Stimulated activated CD8-positive, alpha-beta memory T cell treated with anti-CD3 and anti-CD28 coated beads, Interleukin-7, amount 100 ng/mL, for 4 hours (primary cell): ENCODE measurements at places on chromosomes 4 and X.

DNA sequence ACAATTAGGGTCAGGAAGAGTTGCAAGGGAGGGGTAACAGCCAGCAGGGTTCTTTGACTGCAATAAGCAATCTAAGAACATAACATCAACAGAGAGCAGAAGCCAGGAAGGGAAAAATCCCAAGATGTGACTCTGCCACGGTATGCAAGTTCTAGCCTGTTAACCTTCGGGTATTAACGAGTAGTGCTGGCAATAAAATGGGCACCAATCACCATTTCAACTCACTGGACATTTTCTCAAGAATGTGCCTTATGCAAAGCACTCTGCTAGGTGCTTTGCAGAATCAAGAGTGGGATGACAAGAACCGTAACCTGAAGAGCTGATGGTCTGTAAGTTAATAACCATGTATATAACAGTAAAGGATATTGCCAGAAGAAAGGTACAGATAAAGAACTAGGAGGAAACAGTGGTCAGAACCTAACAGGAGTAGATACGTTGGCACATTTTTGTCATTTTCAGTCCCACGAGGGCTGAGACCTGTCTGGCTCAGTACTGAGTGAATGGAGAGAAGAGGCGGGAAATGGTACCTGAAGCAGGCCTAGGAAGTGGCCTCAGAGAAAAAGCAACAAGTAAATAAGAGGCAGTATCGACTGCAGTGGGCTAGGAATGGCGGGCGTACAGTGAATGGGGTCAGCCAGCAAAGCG is 2.7 kb downstream of the ELOVL6 start:
- DNase-seq = no peak

DNA sequence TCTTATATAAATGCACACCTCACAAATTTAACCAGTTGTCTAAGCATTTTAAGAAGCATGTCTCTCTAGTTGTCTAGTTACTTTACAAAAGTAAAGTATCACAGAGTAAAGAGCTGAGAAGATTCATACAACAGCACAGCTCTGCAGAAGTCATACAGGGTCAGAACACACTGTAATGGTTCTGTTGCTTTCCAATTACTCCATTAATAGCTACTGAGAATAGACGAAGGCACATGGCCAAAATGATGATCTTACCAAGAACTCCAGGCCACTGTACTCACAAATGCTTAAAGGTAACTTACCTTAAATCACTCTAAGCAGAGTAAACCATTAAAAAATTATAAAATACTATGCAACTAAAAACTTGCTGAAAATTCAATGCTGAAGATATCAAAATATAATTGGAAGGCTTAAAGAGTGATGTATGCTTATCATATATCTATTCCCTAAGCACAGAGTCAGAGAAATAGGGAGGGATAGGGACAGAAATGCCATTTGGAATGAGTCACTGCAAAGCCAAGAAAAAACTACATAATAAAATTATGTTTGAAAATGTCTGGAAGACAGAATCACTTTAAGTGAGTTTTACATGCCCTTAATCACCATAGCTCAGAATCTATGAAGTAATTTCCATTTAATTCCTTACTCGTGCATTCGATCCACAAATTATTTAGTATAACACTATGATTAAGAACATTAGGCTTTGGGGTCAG is 71.0 kb downstream of the DDX60L start:
- no peak for DNase-seq

- no peak for DNase-seq
Measured at GRCh38 chr4:69383281-69383680, 103.0 kb downstream of the UGT2B28 start.

DNA sequence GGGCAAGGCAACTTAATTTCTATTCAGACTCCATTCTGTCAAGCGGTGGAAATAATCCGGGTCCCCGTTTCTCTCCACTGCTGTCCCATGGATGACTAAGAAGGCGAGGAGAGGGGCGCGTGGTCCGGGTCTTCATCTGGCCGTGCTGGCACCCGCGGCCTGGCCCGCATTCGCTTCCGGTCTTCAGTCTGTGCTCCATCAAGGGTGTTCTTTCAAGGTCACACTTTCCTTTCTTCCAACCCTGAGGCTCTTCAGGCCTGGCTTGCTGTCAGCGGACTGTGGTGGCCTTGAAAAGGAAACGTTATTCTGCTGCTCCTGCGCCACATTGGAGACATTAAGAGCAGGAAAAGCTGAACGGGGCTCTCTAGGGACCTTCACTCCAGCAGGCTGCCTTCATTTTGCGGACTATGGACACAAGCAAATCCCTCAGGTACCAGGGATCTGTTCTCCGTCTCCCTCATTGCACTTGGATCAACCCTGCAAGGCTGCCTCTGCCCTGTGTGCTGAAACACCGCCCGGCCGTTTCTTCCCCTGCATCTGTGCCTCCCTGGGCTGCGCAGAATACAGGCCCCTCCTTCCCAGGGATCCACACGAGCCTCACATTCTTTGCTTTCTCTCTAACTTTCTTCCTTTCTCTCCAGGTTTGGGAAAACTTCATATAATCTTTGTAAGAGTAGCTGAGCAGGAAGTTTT is 5.7 kb upstream of the SLC25A4 start:
- no peak for DNase-seq

DNA sequence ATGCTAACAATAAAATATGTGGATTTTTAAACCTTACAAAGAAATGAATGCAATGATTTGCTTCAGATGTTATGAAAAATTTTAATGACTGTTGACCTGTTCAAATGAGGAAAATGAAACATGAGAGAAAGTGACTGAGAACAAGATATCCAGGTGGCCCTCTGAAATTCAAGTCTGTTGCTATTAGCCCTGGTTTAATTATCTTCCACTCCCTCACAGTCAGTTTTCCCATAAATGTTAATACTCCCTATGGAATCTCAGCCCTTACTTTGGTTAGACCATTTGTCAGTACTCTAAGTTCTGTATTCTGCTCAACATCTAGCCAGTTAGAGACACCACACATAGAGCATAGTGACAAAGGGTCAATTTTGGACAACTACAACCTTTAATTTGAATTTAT is 327.8 kb downstream of the PDGFC start:
- no peak for DNase-seq

DNA sequence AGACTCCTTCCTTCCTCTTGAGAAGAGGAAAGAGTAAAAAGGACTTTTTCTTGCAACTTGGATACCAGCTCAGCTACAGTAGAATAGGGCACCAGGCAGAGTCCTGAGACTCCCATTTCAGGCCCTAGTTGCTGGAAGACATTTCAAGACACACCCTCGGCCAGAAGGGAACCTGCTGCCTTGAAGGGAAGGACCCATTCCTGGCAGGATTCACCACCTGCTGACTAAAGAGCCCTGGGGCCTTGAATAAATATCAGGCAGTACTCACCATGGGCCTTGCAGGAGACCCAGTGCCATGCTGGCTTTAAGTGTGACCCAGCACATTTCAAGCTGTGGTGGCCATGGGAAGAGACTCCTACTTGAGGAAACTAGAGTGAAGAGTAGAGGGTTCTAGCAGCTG is 317.6 kb downstream of the DKK2 start:
- no peak for DNase-seq

DNA sequence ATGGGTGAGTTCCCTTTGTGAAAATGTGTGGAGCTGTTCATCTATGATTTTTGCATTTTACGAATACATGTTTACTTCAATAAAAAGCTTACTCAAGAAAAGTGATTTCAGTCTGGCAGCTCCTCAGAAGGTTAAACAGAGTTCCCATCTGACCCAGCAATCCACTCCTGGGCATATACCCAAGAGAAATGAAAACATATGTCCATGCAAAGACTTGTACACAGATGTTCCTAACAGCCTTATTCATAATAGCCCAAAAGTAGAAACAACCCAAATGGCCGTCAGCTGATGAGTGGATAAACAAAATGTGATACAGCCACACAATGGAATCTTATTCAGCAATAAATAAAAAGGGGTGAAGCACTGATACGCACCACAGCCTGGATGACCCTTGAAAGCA is 20.8 kb downstream of the CLCN4 start:
- no peak for DNase-seq

DNA sequence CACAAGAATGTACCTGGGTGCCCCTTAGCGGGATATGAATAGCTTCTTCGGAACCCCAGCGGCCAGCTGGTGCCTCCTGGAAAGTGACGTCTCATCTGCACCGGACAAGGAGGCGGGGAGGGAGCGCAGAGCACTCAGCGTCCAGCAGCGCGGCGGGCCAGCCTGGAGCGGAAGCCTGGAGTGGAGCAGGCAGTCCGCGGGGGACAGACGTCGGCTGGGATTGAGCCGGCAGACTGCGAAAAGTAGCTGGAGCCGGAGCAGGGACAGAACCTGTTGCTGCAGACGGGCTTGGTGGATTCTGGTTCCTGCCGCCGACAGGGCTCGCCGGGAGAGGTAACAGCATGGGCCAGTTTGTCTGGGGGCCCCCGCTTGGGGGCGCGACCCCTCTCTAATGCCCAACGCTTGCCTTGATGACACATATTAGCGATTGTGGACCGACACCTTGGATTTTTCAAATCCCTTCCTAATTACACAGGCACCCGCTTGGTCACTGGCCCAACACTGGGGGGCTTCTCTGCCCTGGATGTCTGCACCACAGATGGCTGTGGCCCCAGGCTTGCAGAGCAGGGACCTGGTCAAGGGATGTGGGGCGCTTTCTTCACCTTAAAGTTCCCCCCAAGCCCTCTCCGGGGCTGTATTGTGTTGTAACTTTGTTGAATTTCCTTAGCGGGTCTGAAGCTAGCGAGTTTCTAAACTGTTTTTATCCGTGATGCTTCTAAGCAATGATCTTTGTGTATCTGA is at the start of gene NPFFR2:
Gene NPFFR2 (plus strand): TSS at position 133 of the 741 bp plus-strand sequence. CDS start 96,592 bp downstream, outside the sequence.
- no peak for DNase-seq

- DNase-seq = no peak
Measured at GRCh38 chrX:77519765-77520164, 72.6 kb downstream of the FGF16 start.

- no peak for DNase-seq
Measured at GRCh38 chr4:183507925-183508696, 3.3 kb downstream of the ING2 start.

DNA sequence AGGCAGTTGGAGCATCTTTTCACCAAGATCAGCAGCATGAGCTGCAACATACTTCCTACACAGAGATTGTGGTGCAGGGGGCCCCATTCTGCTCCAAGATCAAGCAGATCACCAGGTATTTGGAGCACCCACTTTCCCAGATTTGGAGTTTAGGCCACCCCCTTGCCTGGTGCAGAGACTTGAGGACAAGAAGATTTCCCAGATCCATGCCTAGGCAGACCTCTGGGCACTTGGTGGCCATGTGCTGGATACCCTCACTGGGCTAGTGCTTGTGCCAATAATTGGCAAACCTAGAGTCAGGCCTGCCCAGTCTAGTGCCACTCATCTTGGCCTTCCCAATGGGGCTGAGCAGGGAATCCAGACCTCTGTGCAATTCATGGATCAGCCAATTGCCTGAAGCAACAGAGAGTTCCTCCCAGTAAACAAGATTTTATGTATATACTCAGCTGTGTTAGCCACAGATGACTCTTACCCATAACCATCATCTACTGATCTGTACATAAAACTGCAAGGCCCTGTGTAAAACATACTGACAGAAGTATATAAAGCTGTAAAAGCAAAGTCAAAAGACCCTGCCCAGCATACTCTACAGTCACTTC is 228.4 kb upstream of the EMCN start:
- no peak for DNase-seq

GRCh38 chr4:73844806-73845205 is 8.3 kb upstream of the PF4V1 start:
- DNase-seq = no peak

GRCh38 chr4:139950568-139950967 is 203.4 kb downstream of the MAML3 start:
- DNase-seq = no peak

DNA sequence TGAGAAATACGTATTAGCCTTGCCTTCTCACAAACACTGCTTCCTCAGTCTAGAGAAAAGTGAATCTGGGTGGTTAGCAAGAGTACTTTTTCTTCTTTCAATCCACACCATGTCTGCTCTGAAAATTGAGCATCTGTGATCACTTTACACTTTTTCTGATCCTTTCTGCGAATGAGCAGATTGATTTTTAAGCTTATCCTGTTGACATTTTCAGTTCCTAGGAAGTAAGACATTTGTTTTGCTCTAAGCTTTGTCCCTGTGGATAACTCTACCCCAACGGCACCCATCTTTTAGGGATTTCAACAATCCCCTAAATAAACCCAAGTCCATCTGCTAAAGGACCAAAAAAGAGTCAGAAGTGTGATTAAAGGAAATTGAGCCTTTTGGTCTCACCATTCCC is 487.5 kb downstream of the IQCM start:
- DNase-seq = no peak

DNA sequence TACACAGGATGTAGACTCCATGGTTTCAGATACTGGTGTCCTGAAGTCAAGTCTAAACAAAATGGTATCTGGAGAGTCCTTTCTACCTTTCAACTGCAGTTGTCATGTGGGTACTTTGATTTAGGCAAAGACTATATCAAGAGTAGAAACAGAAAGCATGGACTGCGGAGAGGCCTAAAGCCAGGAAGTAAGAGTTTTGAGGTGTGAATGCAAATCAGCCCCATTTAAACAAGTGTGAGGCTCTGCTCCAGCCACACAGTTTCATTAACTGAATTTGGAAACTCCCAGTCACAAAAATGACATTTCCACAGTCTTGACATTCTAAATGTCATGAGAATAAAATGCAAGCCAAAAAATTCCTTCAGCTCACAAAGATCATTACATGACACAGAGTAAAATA is 87.2 kb upstream of the MCF2 start:
- DNase-seq = no peak

- DNase-seq = no peak
Measured at GRCh38 chr4:125331116-125331515, 16.4 kb downstream of the FAT4 start.

- no peak for DNase-seq
Measured at GRCh38 chr4:129218360-129218759, 122.4 kb downstream of the C4orf33 start.

- no peak for DNase-seq
Measured at GRCh38 chrX:78693536-78693935, 34.4 kb upstream of the RTL3 start.

DNA sequence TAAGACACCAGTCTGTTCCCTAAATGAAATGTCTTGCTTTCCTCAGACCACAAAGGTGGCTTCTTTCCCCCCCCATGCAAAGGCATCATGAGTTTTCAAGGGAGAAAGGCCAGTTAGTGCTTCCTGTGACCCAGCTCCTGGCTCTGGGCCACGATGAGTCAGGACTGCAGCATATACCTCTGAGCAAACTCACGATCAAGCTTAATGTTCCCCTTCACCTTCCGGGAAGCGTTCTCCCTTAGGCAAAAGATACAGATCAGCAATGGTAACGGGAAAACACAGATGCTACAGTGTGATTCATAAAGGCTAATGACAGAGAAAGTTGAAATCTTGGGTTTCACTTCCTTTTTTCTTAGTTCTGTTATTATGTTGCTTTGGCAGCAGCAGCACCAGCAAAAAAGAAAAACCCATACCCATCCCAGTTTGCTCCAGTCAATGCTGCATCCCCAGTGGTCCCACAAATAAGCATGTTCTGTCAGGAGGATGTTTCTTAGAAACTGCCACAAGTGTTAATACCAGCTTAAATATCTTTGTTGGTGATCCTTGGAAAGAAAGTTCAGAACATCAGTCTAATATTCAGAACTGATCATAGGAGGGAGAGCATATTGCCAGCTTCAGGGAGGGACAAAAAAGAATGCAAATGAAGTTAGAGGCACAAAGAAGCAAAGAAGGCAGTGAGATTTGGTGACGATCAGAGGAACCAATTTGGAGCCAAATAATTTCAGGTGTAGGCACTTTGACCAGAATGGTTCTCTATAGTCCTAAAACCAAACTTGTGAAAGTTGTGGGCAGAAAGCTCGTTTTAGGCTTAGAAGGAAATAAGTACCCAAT is 41.2 kb downstream of the LONRF3 start:
- DNase-seq = no peak
